Activated T-helper 1 cell treated with anti-CD3 and anti-CD28 coated beads, Interleukin-12 subunit alpha, Interleukin-12 subunit beta, Interleukin-2, Interleukin-4 antibody, amounts not matched to agents 30 ng/mL and 10 ng/mL and 1 ng/mL, durations not matched to agents 14 hours and 24 hours and 36 hours (primary cell): ENCODE measurements at places on chromosomes 16 and 17.
A peak's percentile ranks its signal among the peaks of the same experiment; 100 is the strongest.

- DNase-seq: no peak
These were observed 159.4 kb upstream of the CHMP6 start for GRCh38 chr17:80832266-80832676.

DNA sequence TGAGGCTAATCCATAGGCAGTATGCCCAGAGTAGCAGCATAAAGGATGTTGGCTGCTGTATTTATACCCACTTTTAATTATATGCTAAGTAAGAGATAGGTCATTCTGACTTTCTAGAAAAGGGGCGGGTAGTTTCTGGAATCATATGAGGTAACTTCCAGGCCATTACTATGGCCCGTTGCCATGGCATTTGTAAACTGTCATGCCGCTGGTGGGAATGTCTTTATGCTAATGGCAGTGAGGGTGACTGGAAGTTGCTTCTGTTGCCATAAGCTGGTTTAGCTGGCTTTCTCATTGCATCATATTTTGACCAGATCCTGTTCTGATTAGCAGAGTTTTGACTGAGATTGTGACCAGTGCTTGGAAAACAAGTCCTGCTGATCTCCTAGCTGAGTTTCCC lies 929.6 kb upstream of the CDH8 start:
- no peak for DNase-seq

DNA sequence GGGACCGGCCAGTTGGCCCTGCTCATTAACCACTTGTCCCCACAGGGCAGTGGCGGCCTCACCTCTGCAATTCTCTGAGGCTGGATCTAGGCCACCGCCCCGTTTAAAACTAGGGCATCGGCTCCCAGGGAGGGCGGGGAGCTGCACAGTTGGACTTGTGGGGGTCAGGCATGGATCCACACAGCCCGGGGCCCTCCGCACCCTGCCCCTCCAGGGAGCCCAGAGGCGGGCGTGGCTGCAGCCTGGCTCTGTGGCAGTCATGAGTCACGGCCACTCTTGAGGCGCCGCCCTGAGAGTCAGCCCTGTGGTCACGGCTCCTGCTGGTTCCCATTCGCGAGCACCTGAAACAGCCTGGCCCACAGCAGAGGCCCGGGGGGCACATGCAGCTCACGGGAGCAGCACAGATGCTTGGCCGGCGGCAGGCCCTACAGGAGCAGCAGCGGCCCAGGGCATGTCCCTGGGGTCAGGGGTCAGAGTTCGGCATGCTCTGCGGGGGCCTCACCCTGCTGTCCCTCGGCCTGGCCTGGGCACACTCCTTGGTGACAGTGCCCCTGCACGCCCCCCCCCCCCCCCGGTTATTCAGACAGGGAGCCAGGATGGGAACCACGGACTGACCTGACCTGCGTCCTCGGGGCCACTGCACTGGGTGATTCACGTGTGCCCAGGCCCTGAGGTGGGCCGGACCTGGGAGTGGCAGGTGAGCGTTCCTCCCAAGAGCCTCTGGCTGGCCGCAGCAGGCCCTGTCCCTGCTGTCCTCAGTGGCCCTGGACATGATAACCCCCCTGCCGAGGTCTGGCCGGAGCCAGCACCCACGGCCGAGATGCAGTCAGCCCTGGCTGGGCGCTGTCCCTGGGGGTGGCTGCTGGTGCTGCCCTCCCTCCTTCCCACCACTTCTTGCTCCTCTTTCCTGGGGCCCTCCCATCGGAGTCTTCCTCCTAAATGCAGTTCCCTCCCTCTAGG lies 8.2 kb downstream of the CAPN15 start:
- DNase-seq: no peak

GRCh38 chr17:76273445-76274111 lies 8.4 kb downstream of the UBALD2 start:
- DNase-seq: no peak

DNA sequence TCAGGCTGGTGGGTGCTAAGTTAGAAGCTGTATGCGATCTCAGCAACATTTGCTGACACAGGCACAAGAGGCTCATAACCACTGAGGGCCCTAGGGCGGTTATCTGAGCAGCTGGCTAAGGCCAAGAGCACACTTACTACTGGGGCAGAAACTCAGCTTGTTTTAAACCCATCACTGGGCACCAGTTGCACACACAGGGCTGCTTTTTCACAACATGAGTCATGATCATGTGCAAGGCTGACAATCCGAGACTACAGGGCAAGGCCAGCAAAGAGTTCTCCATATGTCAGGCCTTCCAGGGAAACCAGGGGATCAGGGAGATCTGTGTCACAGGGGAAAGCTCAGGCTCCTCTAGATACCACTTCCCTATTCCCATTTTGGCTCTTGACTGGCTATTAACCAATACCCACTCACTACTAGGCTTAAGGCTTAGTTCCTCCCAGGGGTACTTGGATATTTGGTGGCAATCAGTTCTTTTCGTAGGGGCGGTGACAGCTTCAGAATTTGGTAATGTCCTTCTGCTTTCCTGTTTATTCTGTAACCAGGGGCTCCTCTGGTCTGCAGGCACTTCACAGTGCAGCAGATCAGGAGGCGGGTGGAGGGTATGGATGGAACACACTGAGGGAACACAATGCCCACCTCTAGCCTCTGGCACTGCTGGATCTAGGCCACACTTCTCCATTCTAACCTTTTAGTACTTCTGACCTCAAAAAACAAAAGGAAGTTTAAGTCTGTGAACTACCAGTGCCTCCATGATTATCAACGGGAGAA lies 44.9 kb upstream of the ERN1 start:
- no peak for DNase-seq

GRCh38 chr16:73054813-73055482 lies 7.0 kb upstream of the ZFHX3 start:
- no peak for DNase-seq

DNA sequence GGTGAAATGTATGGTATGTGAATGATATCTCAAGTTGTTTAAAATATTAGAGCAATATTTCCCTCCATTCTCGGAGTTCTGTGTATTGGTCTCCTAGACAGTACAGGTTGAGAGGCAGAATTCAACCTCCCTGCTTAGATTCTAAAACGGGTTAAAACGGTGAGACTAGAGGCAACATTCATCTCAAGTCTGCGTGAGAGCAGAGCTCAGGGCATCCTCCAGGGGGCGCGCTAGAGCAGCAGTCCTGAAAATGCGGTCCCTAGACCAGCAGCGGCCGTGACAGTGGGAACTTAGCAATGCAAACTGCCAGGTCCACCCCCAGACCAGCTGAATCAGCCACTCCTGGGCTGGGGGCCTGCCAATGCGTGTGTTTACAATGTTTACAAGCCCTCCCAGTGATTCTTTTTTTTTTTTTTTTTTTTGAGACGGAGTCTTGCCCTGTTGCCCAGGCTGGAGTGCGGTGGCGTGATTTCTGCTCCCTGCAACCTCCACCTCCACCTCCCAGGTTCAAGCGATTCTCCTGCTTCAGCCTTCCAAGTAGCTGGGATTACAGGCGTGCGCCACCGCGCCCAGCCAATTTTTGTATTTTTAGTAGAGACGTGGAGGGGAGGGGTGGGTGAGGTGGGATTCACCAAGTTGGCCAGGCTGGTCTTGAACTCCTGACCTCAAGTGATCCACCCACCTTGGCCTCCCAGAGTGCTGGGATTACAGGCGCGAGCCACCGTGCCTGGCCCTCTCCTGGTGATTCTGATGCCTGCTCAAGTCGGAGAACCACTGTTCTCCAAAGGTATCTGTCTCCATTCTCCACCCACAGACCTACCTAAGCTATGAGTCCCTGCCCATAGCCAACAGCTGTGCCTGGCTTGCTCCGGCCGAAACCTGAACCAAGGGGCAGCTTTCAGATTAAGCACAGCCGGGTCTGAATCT lies 24.2 kb downstream of the KLHL36 start:
- peak; percentile 66 for DNase-seq

DNA sequence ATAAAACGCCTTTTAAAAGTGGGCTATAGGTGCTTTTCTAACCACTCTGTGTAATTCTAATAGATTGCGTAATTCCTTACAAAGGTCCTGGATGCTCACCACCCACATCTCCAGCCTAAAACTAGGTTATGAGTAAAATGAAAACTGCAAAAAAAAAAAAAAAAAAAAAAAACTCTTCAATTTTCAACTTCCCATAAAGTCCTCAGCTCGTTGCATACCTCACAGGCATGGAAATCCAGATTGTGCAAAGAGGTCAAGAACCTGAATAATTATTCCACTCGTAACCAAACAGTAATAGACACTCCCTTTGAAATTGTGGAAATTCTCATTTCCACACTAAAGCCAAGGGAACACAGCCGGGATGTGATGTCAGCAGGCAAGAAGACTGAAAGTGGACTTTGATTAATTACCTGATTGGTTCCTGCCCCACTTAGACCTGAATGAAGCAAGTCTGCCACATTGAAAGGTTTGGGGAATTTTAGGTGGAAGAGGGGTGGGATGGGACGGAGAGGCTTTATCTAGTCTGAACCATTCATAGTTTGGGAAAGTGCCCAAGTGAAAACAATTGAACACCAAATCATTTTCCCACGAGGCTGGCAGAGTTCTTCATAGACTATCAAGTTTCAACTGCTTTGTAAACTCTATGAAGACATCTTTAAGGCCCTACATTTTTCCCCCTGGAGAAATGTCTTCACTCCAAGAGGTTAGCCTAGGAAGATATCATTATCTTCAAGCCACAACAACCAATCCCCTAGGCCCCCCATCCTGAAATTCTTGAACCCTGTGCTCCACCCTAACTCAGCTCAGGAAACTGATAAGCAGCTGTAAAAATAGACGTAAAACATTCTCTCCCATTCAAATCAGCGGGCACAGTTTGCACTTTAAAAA lies 49.1 kb upstream of the TANC2 start:
- no peak for DNase-seq

DNA sequence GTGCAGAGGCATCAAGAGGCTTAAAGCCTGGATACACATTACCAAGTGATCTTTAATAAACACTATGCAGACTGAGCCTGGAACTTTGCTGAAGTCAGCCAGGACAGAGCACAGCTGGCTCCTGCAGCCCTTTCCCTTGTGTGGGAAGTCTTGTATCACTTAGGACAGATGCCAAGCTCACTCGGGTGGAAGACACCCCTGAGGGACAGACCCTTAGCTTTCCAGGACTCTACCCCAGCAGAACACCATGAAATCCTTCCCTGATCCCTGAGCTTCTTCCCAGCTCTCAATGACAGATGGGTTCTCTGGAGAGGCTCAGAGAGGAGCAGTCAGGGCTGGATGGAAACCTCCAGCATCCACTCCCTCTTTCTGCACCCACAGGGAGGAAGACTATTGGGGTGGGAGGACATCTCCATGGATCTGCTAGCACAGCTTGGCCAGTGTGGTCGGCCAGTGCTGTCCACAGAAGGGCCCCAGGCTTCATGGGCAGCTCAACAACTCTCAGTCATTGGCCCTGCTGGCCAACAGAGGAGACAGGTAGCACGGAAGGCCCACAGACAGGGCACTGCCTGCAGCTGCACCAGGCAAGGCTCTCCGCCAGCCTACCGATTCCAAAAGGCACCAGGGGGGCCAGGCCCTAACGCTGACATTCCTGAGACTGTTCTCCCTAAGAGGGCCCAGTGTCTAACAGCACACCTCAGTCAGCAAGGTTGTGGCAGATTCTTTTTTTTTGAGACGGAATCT lies 15.9 kb downstream of the RAB5C start:
- no peak for DNase-seq

DNA sequence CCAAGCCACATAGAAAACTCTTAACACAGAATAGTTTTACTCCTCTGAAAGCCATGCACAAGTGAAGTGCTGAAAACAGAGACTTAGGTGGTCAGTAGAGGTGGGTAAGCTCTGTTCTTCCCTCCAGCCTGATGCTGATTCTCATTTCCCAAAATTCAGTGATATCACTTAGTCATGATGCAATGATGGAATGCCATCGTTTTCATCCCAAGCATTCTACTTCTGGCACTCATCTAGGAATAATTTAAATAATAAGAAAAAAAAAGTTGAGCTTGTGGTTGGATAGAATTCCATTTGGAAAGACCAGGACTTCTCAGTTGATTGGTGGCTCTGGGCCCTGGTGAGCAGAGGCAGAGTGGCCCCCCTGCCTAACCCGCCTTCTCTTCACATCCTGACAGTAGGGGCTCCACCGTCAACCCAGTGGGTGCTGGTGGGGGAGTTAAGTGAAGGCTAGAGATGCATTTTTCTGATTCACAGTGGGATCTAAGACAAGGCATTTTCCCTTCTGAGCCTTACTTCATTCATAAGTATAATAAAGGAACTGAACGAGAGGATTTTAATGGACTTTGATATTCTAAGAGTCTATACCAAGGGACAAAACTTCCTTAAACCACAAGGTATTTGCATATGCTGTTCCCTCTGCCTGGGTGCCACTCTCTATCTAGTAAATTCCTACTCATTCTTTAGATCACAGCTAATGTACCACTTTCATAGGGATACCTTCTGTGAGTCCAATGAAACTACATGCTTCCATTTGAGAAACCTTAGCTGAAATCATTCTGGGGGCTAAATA lies 310.3 kb upstream of the DYNLRB2 start:
- no peak for DNase-seq

DNA sequence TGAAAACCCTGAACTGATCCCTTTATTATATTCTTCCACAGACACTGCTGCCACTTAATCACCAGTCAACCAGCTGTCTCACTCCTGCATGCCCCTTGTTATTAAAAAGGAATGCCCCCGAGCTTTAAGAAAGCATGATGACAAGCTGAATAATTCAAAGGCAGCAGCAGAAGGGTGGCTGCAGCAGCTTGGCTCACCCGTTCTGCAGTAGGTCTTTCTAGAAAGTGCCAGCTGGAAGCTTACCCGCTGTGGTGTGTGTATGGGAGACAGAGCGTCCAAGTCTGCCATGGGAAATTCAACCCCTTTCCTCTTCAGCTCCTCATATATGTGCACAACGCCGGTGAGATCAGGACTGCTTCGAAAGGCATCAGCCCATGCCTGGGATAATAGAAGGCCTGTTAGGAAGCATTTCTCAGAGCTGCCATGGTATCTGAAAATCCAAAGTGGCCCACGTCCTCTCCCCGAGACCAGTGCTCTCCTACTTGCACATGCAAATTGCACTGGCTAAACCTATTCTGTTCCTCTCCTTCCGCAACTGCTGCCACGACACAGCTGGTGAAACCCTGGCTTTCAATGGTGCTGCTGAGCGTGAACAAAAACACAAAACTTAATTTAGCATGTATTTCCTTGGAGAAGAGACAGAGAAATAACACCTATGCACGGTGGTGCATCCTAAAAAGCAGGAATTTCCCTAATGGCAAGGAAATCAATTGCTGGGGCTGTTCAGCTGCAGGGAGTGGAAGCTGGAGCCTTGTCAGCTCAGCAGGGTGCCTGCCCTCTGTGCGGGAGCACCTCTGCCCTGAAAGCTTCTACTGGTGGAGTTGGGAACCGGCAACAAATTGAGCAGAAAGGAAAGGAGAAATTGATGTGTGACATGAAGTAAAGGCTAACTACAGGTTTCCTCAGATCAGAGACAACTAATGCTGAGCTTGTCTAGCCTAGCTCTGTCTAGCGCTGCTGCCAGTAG lies 47.9 kb upstream of the SREBF1 start:
- no peak for DNase-seq

DNA sequence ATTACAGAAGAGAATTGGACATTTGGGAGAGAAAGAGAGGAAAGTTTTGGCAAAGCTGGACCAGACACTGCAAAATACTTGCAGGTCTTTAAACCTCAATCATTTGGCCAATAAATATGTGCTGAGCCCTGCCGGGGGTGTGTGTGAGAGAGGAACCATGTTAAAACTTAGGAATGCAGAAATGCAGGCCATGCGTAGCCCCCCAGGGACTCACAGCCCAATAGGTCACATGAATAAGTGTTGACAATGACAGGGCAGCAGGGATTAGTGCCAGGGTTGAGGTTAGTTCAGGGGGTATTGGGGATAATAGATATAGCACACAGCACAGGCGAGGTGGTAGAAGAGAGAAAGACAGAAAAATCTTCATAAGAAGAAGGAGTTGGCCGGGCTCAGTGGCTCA lies 113.3 kb upstream of the ADAMTS18 start:
- no peak for DNase-seq
